ENCODE measurements at places on chromosomes 7 and 10.

DNA sequence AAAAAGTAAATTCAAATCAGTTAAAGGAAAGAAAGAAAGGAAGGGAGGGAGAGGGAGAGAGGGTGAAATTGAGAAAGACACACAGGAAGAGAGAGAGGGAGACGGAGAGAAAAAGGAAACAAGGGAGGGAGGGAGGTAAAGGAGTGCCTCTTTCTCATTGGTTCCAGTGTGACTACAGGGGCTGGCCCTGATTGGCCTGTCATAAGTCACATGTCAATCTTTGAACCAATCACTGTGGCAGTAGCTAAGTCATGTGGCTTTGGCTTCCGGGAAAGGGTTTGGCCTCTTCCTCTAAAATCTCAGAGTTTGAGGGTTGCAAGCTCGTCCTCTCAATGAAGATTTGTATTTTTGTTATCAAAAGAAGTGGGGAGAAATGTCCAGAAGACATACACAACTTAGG, 150.2 kb downstream of the RAB11FIP2 start:
- DNase-seq: no peak

- peak; percentile 37 for DNase-seq
Measured at GRCh38 chr7:152859781-152860191, 100.2 kb downstream of the ACTR3B start.

DNA sequence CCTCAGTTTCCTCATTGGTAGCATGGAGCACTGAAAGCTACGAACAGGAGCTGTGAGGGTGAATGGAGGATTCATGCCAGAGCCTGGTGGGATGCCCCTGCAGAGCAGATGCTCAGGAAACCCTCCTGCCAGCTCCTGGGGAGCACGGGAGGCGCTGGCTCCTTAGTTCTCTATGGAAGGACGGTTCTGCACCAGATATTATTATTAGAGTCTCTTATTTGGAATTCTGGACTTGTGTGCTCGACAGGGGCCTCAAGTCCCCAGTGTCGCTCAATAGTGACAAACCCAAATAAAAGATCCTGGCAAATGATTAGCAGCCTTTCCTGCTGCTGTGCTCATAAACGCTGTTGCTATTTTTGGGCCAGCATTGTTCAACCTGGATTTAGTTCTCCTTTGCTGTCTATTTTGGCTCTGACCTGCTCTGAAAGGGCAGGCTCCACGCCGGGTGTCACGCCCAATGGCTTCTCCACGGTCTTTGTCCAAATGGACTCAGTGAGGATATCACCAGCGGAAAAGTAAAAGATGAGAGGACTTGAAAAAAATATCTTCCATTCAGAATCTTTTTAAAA, 23.0 kb upstream of the KLF6 start:
- no peak for DNase-seq

DNA sequence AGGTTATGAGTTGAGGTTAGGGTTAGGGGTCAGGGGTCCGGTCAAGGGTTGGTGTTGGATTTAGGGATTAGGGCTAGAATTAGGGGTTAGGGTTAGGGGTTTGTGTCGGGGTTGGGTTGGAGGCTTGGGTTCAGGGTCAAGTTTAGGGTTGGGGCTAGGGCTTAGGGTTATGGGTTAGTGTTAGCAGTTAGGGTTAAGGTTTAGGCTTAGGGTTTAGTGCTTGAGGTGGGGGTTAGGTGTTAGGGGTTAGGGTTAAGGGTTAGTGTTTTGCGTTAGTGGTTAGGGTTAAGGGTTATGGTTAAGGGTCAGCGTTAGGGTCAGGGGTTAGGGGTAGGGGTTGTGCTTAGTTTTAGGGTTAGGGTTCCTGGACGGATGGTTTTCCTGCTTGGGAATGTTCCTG, 1.7 kb upstream of the SYCE1 start:
- no peak for DNase-seq

DNA sequence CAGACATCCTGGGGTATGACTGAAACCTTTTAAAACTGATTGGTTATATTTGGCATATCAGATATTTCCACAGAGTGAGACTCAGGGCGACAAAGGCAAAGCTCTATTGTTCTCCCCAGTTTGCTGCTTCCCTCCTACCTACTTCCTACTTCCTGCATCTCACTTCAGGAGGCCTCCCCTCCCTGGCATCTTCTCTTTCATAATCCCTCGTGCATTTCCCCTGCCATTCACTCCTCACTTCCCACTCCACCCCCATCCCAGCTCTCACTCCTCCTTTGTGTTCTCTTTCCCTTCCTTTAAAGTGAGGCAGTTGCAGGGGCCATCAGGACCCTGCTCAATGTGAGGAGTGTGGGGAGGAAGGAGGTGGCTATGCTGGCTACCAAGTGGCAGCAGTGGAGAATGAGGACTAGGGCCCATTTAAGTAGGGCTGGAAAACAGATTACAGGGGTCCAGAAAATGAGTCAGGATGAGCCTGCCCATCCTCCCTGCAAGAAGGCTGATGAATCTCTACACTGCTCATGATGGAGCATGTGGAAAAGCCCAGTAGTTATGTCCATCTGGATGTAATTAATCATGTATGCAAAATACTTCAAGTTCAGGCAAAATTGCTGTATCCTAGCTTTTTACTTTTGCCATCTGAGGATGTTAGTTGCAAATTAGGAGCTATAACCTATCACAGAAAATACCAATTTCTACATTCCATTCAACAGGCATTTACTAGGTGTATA, 311.8 kb upstream of the IMMP2L start:
- no peak for DNase-seq

DNA sequence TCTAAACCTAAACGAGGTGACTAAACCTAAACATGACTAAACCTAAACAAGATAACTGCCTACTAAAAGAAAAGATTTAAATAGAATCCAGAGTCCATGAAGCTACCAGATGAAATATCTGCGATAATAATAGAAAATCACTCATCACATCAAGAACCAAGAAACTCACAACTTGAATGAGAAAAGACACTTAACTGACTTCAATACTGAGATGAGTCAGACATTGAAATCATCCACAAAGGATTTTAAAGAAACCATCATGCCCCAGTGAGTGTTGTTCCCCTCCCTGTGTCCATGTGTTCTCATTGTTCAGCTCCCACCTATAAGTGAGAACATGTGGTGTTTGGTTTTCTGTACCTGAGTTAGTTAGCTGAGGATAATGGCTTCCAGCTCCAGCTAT, 416.0 kb downstream of the CALN1 start:
- peak; percentile 9 for DNase-seq

DNA sequence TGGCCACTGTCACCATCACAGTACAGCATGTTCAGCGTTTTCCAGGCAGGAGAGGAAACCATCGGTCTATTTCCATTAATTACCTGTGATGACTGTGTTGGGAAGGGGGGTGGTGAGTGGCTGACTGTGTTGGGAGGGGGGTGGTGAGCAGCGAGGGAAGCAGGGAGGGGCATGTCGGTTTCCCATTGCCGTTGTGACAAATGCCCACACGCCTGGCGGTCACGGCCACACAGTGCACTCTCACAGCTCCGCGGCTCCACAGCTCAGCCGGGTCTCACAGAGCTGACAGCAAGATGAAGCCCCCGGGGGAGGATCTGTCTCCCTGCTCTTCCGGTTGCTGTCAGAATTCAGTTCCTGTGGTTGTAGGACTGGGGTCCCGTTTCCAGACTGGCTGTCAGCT, 39.0 kb downstream of the AP5Z1 start:
- DNase-seq: no peak

DNA sequence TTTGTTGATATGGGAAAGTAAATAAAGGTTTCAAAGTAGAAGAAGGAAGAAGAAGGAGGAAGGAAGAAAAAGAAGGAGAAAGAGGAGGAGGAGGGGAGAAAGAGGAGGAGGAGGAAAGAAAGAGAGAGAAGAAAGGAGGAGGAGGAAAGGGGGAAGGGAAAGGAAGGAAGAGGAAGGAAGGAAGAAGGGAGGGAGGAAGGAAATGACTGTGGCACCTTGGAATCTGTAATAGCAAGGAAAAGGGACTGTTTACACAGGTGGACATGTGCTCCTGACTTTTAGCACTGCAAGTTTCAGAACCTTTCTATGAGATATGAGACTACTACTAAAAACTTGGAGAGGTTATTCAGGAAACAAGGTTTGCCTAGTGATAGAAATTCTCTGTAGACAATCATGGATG, 153.2 kb downstream of the BTAF1 start:
- no peak for DNase-seq

- no peak for DNase-seq
Measured at GRCh38 chr7:130152493-130153210, 52.6 kb downstream of the TMEM209 start.

DNA sequence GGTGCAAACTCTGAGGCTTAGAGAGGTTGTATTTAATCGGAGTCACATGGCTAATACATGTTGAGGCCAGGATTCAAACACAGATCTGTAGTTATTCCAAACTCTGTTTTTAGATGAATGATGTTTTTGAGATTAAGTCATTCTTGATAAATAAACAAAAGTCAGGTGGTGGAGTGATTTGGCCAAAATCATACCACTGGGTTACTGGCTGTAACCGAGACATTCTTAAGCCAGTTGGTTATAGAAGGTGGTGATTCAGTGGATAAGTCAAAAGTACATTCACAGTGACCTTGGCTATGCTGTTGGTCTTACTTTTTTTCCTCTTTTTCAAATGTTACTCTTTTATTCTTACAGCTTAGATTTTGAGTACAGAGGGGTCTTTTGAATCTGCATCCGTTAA, 361.4 kb downstream of the KIF20B start:
- no peak for DNase-seq

DNA sequence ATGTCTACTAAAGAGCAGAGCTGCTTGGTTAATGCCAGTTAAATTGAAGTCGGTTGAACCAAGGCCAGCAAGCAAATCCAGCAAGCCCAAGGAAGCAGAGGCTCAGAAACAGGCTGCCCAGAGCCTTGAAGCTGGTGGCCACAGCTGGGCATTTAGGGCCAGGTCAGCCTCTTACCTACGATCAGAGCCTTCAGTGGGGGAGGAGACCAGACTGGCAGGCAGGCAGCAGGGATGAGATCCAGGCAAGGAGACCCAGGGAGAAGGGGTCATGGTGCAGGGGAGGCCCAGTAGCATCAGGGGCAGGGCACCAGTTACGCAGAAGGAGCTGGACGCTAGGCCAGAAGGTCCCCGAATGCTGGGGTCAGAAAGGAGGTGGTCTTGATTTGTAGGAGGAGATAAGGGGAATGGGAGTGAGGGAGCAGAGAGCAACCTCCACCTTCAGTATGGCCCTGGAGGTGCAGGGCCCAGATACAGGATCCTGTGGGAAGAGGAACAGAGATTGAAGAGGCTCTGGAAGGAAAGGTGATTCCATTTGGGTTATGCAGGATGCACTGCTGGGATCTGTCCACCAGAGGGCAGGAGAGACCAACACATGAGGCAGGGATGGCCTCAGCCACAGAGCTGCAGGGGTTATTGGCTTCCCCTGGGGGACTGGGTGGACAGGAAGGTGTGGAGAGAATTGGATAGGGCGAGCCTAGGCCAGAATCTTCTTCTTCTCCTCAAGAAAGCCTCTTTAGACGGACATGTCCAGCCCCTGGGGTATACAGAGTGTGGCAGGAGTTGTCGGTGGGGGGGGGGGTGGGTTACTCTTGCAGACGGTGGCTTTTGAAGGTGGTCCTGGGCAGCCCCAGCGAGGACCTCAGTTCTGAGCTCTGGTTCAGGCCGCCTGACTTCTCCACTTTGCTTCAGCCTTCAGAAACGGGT, 132.6 kb upstream of the PODXL start:
- peak; percentile 78 for DNase-seq

DNA sequence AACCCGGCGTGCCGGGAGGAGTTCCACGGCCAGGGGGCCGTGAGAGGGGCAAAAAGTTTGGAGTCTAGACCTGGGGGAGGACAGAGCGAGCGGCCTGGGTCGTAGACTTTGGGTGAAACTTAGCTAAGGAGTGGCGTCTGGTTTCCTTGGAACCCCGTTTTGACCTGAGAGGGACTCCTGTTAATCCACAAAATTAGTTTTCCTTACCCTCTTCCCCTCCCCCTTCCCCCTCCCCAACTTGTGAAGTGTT, 574 bp downstream of the MARCHF5 start:
- no peak for DNase-seq

DNA sequence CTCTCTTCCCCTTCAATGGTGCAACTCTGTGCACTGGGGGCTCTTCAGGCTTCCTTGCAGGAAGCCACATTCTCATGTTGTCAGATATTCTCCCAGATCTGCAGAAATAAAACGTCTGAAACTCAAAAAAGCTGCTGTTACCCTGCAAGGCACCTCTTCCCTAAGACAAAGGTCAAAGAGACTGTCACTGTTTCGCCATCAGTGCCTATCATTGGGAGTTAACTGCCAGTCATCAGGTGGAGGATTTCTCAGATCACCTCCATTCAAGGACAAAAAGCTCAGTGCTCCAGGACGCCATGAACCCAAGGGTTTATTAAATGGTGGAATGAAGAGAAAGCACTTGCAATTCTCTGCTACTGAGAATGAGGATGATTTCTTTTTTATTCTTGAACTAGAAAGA, 144.6 kb upstream of the PALS2 start:
- no peak for DNase-seq

- no peak for DNase-seq
Measured at GRCh38 chr7:91618776-91619765, 261.4 kb downstream of the MTERF1 start.

DNA sequence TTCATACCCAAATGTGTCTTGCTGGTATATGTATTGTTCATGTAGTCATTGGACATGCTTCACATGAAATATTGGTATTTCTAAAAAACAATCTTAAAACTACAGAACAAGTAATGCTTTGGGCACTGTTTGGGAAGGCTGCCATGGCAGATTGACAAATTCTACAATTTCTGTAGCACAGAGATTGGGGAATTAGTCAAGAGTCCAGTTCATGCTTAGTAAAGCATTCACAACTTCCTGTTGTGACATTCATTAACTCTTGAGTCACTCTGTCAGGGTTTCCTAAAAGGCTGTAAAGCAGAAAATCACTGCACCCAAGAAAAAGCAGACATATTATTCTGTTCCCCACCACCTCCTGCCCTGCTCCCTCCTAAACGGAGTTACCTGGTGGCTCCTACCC, 398.9 kb downstream of the PHTF2 start:
- DNase-seq: no peak

DNA sequence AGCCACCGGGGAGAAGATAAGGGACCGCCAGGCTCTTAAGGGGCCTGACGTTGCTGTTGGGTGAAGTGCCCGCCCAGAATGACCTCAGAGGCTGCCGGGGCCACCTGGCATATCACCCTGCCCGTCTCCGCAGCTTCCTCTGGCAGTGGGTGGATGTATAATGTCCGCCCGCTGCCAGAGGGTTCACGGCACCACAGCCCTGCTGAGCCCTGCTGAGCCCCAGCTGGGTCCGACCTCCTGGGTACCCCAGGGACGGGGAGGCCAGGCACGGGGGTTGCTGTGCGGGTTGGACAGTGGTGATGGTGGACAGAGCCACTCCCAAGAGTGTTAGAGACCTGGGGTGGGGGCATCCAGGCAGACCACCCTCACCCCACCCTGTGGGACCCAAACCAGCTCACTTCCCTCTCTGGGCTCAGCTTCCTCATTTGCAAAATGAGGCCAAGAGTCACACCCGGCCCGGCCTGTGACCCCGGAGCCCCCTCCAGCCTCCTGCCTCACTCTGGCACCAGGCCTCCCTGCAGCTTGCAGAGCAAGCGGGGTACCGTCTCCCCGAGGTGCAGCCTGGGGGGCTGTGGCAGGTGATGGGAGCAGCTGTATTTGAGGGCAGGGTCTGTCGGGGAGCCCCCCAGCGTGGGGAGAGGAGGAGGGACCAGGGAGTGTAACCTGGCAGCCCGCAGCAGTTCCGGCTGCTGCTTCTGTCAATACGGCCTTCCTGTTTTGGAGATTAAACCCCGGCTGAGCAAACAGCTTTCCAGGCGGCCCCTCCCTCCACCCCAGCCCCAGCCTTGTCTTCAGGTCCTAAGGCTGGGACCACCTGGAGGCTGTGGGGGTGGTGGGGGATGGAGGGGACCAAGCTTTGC, 8.4 kb upstream of the LFNG start:
- no peak for DNase-seq

All from left forelimb (tissue), 1 donor.